Bladder microvascular endothelial cell (primary cell): ENCODE measurements at places on chromosomes 11 and 22. TPM values are rescaled to one million over a fixed set of nuclear protein-coding genes. Genes with fewer than 3 reads are reported as not detected.

Gene OR51B6
- not detected in 2 replicates for total RNA-seq

Gene SCN4B
- under 0.01 and 0.06 TPM in 2 replicates for total RNA-seq

Gene THY1
- 0.44 and 2.1 TPM in 2 replicates for total RNA-seq

Gene MLC1
- under 0.01 TPM in 1 of 2 replicates, not detected in the other for total RNA-seq

Gene KRTAP5-7
- total RNA-seq: 0.16 TPM in 1 of 2 replicates, not detected in the other

Gene PANX2
- 0.16 and 1.0 TPM in 2 replicates for total RNA-seq

Gene PLEKHA7
- 0.32 and 9.8 TPM in 2 replicates for total RNA-seq

Gene UPB1
- under 0.01 TPM in 1 of 2 replicates, not detected in the other for total RNA-seq

Gene LIF
- total RNA-seq: 0.49 and 2.0 TPM in 2 replicates

Gene CRYBA4
- not detected in 2 replicates for total RNA-seq

Gene LRRC56
- 0.32 and 1.2 TPM in 2 replicates for total RNA-seq

Gene NAP1L4
- 152 and 237 TPM in 2 replicates for total RNA-seq

Gene MS4A14
- total RNA-seq: not detected in 2 replicates

Gene ZDHHC8
- total RNA-seq: 5.3 and 34.4 TPM in 2 replicates

Gene UCP3
- total RNA-seq: 0.16 and 0.57 TPM in 2 replicates

Gene SLC17A6
- total RNA-seq: not detected in 2 replicates

Gene DDIAS
- total RNA-seq: 2.9 and 5.7 TPM in 2 replicates

Gene BCO2
- 0.65 and 1.9 TPM in 2 replicates for total RNA-seq

Gene RHOG
- 11.0 and 19.6 TPM in 2 replicates for total RNA-seq

Gene DDI1
- not detected in 2 replicates for total RNA-seq

Gene SCGB1A1
- total RNA-seq: not detected in 2 replicates

Gene MAPK11
- 27.4 and 31.8 TPM in 2 replicates for total RNA-seq

Gene EFCAB6
- total RNA-seq: under 0.01 and 0.50 TPM in 2 replicates

Gene FOXRED2
- 1.8 and 7.4 TPM in 2 replicates for total RNA-seq

Gene HBE1
- not detected in 2 replicates for total RNA-seq

Gene OR5AK2
- total RNA-seq: not detected in 2 replicates

Gene CLCF1
- total RNA-seq: 1.9 and 2.7 TPM in 2 replicates
